NCI-H1436 treated with DMSO at 0.1 percent for 48 hours (cell line): ENCODE measurements at places on chromosomes 11 and 22.

- DNase-seq = no peak
Measured at GRCh38 chr11:56688554-56689100, 10.3 kb upstream of the OR9G1 start.

GRCh38 chr11:27213232-27213660 lies 149.8 kb downstream of the CCDC34 start:
- DNase-seq = no peak

GRCh38 chr11:126597041-126597440 lies 241.6 kb downstream of the ST3GAL4 start:
- DNase-seq = no peak

DNA sequence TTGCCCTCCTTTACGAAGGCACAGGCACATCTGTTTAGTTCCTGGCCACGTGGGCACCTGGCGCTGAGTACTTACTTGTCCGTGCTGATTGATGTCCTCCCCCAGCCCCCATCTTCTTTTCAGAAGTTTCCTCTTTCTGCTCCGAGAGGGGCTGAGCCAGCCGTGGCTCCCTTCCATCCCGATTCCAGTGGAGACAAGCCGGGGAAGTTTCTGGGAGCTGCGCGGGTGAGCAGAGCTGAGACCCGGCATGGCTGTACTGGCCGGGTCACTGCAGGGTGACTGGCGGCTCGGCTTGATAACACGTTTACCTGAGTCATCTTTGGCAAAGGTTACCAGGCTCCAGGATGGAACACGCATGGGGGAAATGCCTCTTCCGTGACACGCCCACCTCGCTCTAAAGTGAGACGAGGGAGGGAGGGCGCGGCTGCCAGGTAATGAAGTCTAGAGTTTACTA lies 45.4 kb upstream of the ATXN10 start:
- DNase-seq = no peak

GRCh38 chr22:24446260-24446611 lies 18.8 kb downstream of the ADORA2A start:
- no peak for DNase-seq

- no peak for DNase-seq
Measured at GRCh38 chr22:49271831-49272230, 555.8 kb downstream of the BRD1 start.

DNA sequence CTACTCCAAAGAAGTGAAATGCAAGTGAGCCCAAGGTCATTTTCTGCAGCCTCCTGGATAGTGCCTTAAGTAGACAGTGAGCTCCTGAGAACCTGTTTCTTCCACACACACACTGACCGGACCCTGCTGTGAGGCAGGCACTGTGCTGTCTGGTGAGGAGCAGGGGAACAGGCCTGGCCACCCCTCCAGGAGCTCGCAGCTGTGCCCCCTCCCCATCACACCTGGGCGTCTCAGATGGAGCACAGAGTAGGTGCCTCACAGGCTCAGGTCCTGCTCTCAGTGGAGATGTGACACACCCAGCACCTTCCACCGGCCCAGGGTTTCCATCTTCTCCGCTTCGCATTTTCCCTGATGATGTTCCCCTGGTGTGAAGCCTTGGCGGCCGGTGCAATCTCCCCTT lies 174.9 kb downstream of the ST3GAL4 start:
- no peak for DNase-seq

- no peak for DNase-seq
Measured at GRCh38 chr11:1672613-1673350, 24.2 kb upstream of the KRTAP5-6 start.

- DNase-seq = no peak
Measured at GRCh38 chr11:76047231-76047630, 159.1 kb downstream of the WNT11 start.

DNA sequence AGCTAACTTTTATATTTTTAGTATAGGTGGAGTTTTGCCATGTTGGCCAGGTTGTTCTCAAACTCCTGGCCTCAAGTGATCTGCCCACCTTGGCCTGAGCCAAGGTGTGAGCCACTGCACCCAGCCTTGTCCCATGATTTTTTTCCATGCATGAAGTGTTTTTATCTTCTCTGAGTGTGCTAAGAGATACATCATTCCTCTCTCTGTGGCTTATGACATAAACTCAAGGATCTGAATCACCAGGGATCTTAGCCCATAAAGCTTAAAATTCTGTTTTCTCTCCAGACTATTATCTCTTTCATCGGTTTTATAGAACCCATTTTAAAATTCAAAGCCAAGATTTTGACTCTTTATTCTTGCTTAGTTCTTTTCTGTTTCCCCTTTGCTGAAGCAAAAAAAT lies 48.4 kb upstream of the C11orf58 start:
- no peak for DNase-seq

DNA sequence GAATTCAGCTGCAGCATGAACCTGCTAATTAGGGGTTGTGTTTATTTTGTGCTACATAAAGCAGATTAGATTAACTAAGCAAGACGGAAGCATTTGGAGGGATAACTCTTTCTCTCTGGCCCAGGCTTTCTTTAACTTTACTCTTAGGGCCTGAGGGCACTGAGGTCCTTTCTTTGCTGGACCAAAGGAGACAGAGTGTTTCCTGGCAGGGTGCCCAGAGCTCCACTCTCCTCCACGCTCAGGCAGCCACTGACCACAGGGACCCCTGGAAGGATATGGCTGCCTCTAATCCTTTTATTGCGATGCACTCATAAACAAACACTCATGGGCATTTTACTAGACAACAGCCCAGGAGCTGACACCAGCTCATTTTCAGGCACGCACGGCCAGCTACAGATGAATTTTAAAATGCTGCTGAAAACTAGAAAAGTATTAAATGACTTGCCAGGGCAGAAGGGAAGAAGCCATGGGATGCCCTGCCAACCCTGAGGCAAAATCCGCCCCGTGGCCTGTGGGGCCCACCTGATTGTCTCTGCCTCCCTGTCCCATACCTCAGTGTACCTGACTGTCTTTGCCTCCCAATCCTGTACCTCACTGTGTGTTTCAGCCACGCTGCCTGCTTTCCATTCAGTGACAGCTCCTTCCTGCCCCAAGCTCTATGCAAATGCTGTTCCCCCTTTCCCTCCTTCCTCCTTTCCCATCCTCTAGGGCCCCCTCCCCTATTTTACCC lies 192.6 kb upstream of the NAV2 start:
- no peak for DNase-seq

- no peak for DNase-seq
Measured at GRCh38 chr22:31274017-31274416, 18.3 kb downstream of the PIK3IP1 start.

DNA sequence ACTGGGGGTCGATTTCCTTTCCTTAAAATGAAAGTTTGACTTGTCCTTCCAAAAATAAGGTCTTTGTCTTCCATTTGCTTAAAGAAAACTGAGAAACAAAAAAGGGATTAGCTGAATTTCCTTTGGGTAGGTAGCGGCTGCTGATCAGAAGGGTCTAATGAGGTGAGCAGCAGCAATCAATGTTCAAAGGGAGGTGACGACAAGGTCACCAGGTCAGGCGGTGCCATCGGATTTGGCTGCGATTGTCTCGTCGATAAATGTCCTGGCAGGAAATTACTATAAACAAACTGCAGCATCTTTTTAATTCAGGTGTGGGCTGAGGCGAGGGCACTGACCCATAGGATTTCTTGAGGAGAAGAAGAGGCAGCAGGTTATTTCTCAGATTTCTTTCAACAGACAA lies 480.1 kb downstream of the NTM start:
- DNase-seq = no peak

- DNase-seq = no peak
Measured at GRCh38 chr22:25970999-25971811, 198.1 kb upstream of the SEZ6L start.

DNA sequence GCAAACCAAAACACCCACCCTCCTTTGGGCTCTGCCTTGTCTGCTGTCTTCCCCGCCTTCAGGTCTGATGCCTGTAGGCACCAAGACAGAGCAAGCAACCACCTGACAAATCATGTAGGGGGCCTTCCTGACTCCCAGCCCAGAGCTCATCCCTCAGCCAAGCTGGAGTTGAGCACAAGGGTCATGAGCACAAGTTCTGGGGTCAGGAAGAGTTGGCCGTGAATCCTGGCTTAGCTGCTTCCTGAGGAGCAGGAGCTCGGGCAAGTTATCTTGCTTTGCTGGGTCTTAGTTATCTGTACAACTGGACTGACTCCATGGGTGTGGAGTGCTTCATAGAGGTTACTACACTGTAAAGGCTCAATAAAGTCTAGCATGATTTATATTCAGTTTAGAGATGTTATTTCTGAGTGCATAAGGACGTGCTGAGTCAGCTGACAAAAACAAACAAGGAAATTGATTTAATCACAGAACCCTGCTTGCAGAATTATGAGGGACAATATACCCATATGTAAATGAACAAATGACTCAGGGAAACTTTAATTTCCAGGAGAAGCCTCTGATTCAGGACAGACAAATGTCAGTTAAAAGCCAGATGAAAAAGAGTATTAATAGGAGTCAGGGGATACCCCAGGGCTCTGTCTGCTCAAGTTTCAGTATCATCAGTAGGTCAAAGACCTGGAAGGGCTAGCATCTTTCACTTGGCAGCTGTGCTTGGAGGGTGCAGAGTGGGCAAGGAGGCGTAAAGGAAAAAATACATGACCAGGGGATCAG lies 15.0 kb upstream of the APOA1 start:
- no peak for DNase-seq
